ENCODE measurements at places on chromosomes 7 and 10.

- DNase-seq, result no peak
Measured at GRCh38 chr7:1086588-1087464, 1.1 kb upstream of the GPER1 start.

- no peak for DNase-seq
Measured at GRCh38 chr10:43616697-43617370, 10.6 kb downstream of the ZNF485 start.

DNA sequence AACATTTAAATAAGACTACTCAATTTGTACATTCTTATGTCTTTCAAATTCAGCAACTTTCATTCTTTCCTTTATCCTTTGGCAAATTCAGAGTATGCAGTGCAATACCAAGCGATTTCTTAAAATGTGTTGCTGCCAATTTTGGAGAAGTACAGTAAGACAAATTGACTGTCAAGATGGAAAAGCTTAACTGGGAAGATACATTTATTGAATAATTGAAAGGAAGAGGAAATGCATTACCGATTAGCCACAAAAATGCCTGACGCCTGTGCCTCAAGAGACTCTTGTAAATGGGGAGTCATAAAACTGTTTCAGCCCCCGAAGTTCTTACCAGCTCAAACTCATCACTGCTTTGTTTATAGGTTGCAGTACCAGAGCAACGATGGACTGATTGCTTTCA, 373.3 kb upstream of the GALNT17 start:
- no peak for DNase-seq

- no peak for DNase-seq
Measured at GRCh38 chr7:42272793-42273665, 36.0 kb upstream of the GLI3 start.

DNA sequence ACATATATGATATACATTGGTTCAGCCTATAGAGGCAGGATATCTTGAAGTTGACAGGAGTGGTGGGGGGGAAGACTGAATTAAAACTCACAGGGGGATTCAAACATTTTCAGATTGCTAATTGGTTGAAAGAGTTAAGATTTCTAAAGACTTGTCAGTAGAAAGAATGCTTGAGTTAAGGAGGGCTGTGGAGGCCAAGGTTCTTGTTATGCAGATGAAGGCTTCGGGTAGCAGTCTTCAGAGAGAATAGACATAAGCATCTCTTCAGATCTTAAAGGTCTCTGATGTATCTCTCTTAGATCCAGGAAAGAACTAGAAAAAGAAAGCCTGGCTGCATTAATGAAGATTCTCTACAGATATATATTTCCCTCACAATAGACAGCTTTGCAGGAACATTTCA, 209.8 kb upstream of the SEMA3D start:
- DNase-seq, result no peak

DNA sequence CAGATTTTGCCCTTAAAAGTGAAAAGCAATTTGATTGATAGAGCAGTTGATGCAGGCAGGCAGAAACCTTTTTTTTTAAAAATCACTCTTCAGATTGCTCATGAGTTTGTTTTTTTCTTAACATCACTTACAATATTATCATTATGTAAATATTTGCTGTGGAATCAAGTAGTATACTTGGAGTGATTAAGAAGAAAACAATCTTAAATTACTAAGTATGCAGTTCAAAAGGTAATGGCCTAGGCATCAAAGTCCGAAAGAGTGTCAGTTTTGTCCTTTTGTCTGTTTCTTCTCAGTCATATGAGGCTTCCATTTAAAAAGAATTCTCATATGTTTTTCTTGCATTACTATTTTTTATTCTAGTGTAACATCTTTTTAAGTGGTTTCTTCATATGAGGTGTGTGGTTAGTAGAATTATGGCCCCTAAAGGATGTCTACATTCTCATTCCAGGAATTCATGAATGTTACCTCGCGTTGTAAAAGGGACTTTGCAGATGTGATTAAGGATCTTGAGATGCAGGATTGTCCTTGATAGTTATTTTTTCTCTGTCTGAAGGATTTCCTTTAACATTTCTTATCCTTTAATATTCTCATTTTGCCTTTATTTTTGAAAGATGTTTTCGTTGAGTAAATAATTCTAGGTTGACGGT, 44.0 kb downstream of the BICC1 start:
- DNase-seq, result no peak
